ENCODE measurements at places on chromosomes 6 and 20.

GRCh38 chr20:50321797-50322480 lies 131.3 kb downstream of the CEBPB start:
- no peak for DNase-seq

- no peak for DNase-seq
Measured at GRCh38 chr20:6919792-6920468, 152.4 kb downstream of the BMP2 start.

- no peak for DNase-seq
Measured at GRCh38 chr6:135358985-135359384, 138.6 kb downstream of the AHI1 start.

- no peak for DNase-seq
Measured at GRCh38 chr20:6228302-6228843, 105.5 kb upstream of the FERMT1 start.

DNA sequence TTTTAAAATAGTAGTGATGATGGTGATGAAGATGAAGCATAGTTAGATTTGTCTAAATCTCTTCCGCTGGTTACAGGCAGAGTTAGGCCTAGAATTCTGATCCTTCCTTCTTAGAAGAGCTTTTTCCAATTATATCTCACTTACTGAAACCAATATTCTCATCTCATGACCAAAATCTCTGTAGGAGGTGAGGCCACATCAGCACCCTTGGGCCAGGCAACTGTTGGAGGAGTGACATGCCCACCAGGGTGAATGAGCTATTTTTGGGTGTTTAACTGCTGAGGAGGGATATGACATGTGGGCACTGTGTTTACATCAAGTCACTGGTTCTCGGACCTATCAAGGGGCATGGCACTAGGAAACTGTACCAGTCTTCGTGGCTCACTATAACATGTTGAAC lies 102.2 kb upstream of the SLC24A3 start:
- no peak for DNase-seq

- no peak for DNase-seq
Measured at GRCh38 chr6:168012431-168013249, 15.2 kb downstream of the KIF25 start.
